Upper lobe of left lung (tissue), 6 donors: ENCODE measurements at places on chromosomes 16 and 17.

DNA sequence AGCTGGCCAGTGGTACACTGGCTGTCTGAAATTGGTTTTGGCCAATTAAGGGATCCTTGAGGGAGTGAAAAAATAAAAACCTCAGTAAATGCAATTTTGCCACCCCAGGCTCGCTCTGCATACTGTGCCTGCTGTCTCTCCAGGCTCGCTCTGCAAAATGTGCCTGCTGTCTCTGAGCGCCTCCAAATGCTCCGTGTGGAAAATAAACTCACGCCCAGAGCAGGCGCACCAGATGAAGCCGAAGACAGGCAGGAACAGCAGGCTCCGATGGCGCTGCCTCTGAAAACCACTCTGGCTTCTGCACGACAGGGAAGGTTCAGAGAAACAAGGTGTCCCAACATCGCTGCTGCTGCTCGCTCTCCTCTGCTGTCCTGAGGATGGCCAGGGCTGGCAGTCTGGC is 29.1 kb downstream of the SNN start:
- H3K36me3 ChIP-seq = peaks cover 10% of the 10 kb centered on the region
- peaks cover 11% of the 10 kb centered on the region for H3K4me1 ChIP-seq

- DNase-seq = peak; percentile 84
- no peak overlapping the region for H3K4me3 ChIP-seq
- peaks cover under 1% of the 10 kb centered on the region for H3K4me1 ChIP-seq
- no peak overlapping the region for H3K27ac ChIP-seq
- H3K27me3 ChIP-seq = no peaks in the 10 kb centered on the region
These were observed 5.8 kb upstream of the TRAF4 start for GRCh38 chr17:28737770-28738679.

GRCh38 chr17:59851439-59852375 is 41.0 kb downstream of the TUBD1 start:
- no peaks in the 10 kb centered on the region for H3K27me3 ChIP-seq
- H3K4me1 ChIP-seq = peaks cover 64% of the 10 kb centered on the region
- no peak for DNase-seq
- H3K27ac ChIP-seq = peak overlapping the region; percentile 14
- H3K36me3 ChIP-seq = no peaks in the 10 kb centered on the region
- no peak overlapping the region for H3K4me3 ChIP-seq

DNA sequence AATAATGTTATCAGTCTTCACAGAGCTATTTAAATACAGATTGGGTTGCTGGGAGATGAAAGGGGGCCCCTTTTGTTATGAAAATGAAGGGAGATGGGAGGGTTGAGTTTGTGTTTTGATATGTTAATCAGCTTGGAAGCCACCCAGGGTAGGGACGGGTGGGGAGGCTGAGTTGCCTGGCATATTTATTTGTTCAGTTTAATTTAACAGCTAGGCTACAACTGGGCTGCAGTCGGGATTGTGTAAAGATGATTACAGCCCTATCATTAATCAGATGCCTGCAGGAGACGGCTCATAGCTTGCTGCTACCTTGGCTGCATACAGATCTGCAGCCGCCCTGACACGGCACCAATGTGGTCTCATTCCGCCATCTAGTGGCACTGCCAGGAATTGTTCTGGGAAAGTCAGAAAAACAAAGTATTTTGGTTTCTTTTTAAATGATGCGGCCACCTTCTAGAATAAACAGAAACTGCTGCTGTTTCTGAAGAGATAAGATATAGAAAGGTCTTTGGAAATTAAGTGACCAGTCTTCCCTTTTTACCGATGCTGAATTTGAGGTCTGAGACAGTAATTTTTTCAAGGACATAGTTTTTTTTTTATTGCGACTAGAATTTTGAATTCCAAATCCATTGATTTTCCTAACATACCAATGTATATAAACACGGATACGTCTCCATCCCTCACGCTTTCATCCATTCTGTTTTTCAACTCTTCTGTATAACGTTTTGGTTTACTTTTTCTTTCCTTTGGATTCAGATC is 458.0 kb upstream of the ASIC2 start:
- no peaks in the 10 kb centered on the region for H3K4me1 ChIP-seq
- no peaks in the 10 kb centered on the region for H3K27me3 ChIP-seq
- H3K27ac ChIP-seq = no peak overlapping the region
- DNase-seq = peak; percentile 39

- H3K27ac ChIP-seq = no peak overlapping the region
- no peak overlapping the region for H3K4me3 ChIP-seq
- no peaks in the 10 kb centered on the region for H3K27me3 ChIP-seq
- H3K4me1 ChIP-seq = no peaks in the 10 kb centered on the region
- no peaks in the 10 kb centered on the region for H3K36me3 ChIP-seq
- peak; percentile 34 for DNase-seq
These were observed 415.1 kb downstream of the NPIPA8 start for GRCh38 chr16:17921357-17921978.
